ENCODE measurements at places on chromosomes 12 and 14.

GRCh38 chr14:43087666-43088065, 1419.4 kb downstream of the FSCB start:
- no peak for DNase-seq

DNA sequence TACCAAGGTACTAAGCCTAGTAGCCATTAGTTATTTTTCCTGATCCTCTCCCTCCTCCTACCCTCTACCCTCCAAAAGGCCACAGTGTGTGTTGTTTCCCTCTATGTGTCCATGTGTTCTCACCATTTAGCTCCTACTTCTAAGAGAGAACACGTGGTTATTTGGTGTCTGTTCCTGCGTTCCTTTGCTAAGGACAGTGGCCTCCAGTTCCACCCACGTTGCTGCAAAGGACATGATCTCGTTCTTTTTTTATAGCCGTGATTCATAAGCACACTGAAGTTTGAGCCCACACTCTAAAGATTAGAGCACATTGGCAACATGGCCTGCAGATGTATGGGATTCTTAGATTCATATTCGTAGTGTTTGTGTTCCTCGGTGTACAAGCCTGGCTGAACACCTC, 8.1 kb upstream of the STX2 start:
- no peak for DNase-seq

DNA sequence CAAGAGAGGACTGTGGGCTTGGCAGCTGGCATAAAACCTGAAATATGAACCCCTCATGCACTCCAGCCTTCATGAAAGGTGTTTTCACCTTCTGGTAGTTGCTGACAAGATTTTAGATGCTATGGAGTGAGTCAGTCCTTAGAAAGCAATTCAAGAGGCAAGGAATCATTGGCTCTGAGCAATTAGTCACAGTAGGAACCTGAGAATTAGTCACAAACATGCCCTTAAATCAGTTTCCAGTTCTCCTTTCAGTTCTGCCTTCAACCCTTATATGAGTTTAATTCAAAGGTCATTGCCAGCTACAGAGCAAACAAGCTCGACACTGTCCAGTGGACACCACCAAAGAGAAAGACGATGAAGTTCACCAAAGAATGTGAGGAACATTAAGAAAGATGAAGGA, 472.3 kb downstream of the GLT1D1 start:
- no peak for DNase-seq

DNA sequence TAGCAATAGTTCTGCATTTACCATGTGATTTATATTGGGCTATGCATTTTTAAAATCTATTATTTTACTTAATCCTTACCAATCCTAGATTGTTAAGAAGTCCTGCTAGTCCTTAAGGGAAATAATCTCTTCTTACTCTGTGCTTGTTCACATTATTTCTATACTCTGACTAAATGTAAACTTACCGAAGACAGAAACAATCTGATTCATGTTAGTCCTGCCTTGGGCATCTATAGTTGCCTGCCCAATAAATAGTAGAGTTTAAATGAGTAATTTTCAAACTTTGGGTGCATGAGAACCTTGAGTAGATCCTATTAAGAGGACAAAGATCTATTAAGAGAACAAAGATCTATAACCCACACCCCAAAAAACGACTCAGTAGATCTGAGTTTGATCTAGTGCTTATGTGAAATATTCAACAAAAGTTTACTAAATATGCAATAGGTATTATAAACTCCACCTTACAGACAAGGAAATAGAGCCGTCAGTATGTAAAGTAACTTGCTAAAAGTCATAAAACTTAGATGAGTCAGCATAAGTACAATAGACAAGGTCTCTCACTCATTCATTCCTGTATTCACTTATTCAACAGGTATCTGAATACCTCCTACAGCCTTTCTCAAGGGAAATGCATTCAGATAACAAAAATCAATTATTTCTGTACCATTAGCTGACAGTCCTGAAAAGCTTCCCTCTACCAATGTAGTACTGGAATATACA, 127.6 kb downstream of the PAWR start:
- DNase-seq = no peak

DNA sequence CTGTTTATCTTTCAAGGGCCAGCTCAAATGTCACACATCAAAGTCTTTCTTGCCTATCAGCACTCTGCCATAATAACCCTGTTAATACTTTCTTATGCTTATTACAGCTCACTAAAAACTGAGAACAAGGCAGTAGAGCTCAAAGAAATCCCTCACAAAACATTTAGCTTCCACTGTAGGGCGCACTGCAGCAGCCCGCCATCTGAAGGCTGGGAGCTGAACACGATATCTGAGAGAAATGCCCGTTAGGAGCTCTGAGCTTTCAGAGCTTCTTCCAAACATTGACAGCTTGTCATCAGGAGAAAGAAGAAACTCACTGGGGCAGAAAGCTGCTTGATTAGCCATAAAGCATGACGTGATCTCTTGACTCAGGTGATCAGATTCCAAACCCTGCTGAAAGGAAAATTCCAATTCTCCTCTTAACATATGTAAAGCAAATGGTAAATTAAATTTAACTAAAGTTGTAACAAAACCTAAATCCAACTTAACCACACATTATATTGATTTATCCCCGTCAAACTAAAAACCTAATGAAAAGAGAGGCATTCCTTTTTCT, 175.7 kb downstream of the C12orf50 start:
- no peak for DNase-seq

DNA sequence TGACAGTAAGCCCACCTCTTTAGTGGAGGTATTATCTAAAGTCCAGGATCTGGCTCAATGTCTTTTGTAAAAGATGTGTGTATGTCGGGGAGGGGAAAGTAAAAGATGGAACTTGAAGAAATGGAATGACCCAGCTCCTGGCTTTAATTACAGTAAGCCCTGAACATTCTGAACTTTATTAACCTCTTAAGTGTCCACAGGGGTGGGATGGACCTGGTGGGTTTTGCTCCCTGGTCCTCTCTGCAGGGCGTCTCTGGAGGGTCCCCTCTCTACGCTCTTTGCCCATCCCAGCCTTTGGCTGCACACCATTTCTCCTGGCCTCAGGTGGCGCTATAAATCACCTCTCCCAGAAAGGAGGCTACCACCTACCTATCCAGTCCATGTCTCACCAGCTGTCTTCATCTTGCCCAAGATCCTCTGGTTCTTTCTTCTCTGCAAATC, 3.7 kb upstream of the CISTR start:
- DNase-seq = no peak

- DNase-seq = no peak
Measured at GRCh38 chr14:48401321-48401720, 725.9 kb upstream of the MDGA2 start.

- no peak for DNase-seq
Measured at GRCh38 chr12:48862760-48863159, 2.9 kb downstream of the RND1 start.

- DNase-seq = no peak
Measured at GRCh38 chr12:107845226-107845979, 70.9 kb downstream of the ASCL4 start.

DNA sequence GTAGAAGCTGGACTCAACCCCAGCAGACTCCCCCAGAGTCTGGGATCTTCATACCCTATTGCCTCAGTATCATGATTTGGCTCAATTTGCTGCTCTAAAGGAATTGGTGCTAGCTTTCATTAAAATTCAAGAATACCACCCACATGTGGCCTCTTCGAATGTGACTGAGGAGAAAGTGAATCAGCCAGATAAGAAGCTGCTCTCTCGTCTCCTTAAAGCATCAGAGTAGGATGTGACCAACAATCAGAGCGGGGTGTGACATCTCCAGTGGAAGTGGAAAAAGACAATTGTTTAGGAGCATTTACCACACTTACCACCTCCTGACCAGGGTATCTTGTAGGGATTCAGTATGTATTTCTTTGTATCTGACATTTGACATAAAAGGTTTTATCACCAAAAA, 278.2 kb upstream of the DIO2 start:
- DNase-seq = no peak

GRCh38 chr14:61435563-61436337, 114.4 kb downstream of the PRKCH start:
- no peak for DNase-seq

- no peak for DNase-seq
Measured at GRCh38 chr12:107761502-107761904, 566 bp upstream of the PRDM4 start.

DNA sequence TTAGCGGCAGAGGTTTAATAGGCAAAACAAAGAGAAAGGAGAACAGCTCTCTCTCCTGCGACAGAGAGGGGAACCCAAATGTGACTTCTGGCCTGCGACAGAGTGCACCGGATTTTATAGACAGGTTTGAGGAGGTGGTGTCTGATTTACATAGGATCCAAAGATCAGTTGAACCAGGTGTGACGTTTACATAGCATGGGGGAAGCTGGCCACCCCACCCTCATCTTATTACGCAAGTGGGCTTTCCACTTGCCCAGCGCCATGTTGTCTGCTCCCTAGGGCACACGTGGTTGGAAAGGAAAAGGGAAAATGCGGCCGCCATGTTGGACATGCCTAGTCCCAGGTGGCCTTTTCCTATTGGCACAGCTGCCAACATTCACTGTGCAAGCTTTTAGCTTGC, 17.4 kb downstream of the BCL2L14 start:
- DNase-seq = no peak

DNA sequence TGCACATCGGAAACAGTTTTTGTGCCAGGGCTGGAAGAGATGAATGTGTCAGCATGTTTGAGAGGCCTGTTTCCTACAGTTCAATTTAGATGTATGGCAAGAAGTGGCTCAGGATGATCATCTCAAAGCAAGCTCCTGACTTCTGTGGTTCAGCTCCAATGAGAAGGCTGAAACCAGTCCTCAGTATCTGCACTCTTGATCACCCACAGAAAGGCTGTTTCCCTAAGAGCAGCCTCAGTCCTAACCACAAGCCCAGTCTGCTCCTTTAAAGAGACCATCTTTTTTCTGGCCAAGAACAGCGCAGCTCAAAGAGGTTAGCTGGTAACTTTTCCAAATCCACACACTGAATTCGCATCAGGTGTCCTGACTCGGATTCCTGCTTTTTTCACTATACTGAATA, 19.2 kb downstream of the CSRP2 start:
- DNase-seq = no peak

DNA sequence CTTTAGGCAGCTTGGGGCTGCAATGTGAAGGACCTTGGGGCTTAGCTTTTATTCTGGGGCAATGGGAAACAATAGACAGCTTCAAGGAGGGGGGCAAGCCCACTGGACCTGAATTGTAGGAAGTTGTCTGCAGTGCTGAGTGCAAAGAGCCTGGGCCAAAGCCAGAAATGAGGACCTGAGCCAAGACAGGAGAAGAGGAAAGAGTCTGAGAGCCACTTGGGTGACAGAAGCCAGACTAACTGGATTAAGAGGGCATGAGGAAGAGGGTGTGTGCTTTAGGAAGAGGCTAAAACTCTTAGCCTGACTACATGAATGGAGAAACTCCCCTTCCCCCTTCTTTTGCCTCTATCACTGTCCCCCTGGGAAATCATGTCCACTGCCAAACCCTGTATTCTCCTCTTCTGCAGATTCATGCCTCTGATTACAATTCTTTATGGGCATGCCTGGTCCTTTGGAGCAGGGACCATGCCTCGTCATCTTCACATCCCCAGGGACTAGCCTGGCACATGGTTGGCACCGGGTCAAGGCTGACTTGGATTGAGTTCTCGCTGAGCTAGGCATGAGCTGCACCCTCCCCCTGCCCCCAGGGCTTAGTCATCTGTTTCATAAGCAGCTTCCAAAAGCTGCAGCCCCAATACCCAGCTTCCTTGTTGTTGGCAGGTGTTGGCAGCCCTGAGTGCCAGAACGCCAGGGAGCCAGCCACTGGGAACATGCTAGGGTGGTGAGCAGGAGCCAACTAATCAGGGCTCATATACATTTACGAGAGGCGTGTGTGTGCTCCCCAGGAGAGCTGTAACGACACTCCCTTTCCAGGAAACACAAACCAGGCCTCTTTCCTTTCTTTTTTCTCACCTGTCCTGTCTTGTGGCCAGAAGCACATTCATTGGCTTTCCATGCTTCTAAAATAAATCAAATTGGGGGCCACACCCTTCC, 27.7 kb upstream of the JDP2 start:
- no peak for DNase-seq

GRCh38 chr12:131116468-131117117, 162.9 kb downstream of the ADGRD1 start:
- no peak for DNase-seq

DNA sequence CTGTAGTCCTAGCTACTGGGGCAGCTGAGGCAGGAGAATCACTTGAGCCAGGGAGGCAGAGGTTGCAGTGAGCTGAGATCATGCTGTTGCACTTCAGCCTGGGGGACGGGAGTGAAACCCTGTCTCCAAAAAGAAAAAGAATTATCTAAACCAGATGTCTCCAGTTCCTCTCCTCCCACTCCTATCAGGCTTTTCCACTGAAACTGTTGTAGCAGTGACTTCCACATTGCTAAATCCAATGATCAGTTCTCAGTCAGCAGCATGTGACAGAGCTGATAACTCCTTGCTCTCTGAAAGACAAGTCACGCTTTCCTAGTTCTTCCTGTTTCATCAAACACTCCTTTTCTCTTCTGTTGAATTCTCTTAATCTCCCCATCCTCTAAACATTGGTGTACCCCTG, 8.6 kb downstream of the SLC38A6 start:
- no peak for DNase-seq
